ENCODE measurements at places on chromosomes 6 and 20.

DNA sequence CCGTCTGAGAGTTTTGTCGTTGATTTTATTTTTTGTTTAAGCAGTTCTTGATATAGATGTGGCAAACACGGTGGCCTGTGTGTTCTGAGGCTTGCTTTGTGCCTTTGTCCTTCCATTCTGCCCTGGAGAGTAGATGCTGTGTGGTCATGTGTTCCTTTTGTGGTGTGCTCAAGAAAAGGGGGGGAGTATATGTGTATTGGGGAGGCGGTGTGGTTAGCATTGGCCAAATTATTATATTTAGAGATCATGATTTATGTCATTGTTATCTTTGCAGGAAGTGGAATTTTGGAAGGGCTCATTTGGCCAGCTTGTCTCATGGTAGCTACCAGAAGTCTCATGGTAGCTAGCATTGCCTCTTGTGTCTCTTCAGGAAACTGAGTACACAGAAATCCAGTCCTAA lies 16.4 kb downstream of the RREB1 start:
- DNase-seq = no peak

- peak; percentile 55 for DNase-seq
Observed at GRCh38 chr6:24985323-24985722, 49.6 kb upstream of the RIPOR2 start.

DNA sequence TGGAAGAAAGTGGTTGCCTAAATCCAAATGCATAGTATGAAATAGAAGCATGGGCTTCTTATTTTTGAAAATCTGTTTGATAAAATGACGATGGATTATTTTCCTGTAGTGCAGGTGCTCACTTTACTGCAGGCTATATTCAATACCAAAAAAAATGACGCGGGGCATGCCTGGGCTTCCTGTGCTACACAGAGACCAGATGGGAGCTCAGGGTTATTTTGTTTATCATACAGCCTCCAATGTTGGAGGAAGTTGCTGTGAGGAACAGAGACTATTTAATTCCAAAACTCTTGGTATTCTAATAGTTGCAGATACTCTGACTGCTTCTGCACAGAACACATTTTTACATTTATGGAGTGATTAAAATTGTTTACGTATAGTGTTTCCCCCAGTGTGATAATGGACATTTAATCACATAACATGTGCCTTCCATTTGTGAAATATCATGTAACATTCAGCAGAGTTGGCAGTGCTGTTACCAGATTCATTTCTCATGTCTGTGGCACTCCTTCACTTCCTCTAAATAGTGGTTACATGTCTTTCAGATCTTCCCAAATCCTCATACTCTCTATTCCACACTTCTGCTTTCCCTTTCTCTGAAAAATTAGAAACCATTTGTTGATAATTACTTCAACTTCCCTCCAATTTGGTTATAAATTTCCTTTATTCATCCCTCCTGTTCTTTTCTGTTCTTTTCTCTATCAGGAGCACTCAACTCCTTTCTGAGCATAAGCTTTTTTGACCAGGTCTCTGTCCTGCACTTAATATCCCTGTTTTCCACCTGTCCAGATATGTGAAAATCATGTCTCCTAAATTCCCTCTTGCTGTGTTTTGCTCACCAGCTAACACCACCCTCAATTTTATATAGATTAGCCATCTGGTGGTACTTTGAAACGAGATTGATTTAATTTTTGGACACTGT lies 121.6 kb downstream of the ADGRB3 start:
- DNase-seq = peak; percentile 12

- peak; percentile 73 for DNase-seq
Observed at GRCh38 chr6:6052216-6052615, 45.5 kb upstream of the NRN1 start.

- DNase-seq = no peak
Observed at GRCh38 chr6:75892384-75892783, 143.3 kb downstream of the MYO6 start.

GRCh38 chr6:115582386-115582785 lies 478.3 kb downstream of the FRK start:
- DNase-seq = no peak

- no peak for DNase-seq
Observed at GRCh38 chr6:100881707-100882040, 545 bp upstream of the ASCC3 start.

DNA sequence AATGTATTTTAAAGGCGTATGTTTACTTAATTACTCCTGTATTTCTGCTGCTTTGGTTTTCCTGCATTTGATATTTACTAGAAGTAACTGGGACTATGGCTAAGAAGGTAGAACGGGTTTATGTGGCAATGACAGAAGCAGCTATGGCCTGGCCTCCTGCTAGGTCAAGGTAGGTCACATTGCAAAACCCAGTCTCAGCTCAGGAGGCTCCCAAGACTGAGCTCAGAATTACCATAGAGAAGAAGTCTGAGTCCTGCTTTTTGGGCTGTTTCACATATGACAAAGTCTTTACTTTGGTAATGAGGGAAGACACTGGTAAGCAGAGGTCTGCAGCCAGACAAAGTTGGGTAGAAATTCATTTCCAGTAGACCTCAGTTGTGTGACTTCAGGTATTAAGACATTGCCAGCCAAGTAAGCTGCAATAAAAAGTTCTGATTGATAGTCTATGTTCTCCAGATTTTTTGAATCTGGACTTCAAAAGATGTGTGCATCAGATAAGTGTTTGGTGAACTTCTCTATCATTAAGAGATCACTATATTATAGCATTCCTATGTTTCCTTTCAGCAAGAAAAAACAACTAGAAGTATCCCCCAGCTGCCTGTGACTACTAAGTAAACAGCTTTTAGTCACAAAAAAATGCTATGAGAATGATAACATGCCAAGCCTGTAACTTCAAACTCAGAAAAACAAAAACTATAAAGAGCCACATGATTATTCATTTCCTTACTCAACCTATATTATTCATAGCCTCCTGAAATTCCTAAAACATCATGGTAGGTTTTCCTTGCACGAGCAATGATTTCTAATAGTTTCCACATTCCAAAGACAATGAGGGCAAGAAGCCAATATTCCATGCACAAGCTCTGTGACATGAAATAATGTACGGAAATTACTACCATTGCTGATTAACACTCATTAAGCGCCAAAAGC lies 312.3 kb downstream of the HAO1 start:
- DNase-seq = peak; percentile 17

- DNase-seq = peak; percentile 16
Observed at GRCh38 chr6:30171677-30172471, 8.5 kb downstream of the TRIM15 start.

DNA sequence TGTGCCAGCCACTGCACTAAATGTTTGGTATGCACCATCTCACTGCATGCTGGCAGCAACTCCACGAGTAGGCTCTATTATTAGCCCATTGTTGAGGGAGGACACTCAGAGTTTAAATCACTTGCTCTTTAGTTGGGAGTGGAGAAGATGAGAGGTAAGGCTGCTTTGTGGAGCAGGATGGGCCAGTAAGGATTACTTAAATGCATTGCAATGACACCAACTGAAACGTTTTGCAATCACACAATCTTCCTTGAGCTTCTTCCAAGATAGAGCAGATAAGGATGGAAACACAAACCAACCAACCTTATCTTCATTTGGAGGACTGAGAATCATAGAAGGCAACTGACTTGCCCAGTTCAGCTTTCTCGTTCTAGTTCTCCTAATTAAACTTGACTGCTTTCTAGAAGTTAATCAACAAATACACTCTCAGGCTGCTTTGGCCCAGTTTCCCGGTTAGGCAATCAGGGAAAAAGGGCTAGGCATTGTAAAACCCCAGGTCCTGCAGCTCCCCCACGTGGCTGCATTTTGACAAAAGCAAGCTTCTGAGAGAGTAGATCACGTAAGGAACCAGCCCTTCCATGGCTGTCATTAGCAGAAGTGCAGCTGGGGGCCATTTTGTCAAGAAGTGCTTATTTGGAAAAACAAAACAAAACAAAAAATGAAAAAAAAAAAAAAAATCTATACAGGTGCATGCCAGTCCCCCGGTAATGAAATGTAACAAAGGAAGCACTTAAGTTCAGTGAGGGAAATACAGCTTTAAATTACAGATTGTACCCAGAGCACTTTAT lies 130.6 kb downstream of the BCAS1 start:
- DNase-seq = peak; percentile 90

DNA sequence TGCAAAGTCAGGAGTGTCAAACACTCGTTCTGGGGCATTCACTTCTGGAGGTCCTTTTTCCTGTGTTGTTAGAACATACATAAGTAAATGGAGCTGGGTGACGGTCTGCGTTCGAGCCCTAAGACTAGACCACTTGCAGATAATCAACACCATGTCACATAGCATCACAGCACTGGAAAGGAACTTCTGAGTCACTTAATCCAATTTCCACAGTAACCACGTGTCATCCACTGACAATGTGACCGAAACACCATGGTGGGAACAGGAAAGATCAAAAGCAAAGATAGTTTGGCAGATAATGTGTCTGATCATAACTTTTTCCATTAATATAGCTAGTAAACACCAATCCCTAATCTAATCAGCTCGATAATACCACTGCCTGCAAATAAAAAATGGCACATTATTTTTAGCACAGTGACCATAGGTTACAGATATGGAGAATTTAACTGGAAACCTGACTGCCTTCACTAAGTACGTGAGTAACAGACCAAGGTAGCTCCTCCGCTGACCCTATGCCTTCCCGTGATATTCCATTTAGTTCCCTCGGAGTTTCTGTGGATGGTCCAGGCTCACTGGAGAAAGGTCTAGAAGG lies 34.8 kb downstream of the WRNIP1 start:
- no peak for DNase-seq

DNA sequence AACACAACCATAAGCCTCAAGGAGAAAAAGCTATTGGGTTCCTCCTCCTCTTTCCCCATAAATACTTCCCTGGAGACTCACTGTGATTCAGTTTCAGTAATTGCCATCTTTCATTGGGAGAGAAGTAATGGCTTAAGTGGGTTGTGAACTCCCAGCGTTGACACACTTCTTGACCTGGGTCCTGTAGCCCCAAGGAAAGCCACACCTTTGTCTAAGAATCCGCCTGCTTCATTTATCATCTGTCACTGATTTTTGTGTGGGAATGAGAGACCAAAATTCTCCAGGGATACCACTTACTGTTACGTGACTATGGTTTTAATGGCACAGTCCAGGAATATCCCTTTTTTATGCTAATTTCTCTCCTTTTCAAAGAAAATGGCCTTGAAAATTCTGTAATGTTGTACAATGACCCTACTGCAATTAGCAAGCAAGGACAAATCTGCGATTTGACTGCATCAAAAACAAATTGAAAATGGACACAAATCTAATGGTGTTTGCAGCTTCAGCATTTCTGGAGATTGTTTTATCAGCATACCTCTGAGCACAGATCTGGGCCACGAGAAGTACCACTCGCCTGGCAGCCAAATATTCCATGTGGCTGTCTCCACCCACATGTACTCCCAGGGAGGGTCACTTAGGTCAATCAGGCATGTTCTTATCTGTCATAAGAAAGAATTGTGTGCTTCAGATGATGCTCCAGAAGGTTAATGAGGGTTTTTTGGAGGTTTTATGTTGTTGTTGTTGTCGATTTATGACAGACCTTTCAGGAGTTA lies 29.8 kb downstream of the DCBLD1 start:
- no peak for DNase-seq

DNA sequence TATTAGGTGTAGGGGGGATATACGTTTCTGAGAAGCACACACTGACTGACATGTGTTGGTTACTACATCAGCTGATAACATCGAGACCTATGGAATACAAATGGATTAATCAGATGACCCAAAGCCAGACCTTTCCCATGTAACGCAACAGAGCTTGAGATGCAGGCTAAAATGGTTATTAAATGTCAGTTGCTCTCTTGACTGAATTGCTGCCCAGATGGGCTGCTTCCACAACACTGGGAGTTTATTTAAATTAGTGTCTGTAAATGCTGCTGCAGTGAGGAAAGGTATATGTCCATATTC lies 298.8 kb downstream of the PHACTR1 start:
- DNase-seq = no peak

- DNase-seq = no peak
Observed at GRCh38 chr20:6956574-6956973, 189.1 kb downstream of the BMP2 start.

- no peak for DNase-seq
Observed at GRCh38 chr20:42656130-42656529, 533.6 kb downstream of the PTPRT start.

DNA sequence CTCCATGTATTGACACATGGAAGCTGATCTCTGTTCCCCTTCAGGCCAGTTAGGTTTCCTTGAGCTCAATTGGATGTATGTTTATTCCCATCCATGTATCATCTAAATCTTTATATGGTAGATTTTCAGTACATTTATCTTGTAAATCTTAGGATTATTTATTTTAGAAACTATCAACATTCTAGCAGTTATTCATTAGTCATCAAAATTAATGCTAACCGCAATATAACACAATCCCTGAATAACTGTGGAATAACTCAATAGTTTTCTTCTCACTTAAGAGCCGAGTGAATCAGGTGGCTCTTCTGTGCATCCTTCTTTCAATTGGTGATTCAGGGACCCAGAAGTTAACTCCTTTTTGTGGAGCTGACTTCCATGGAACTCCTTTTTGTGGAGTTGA lies 15.5 kb upstream of the TBX18 start:
- DNase-seq = no peak

GRCh38 chr6:72272958-72273357 lies 348.9 kb upstream of the KCNQ5 start:
- no peak for DNase-seq

GRCh38 chr6:1325461-1326309 lies 13.8 kb downstream of the FOXQ1 start:
- no peak for DNase-seq

- DNase-seq = no peak
Observed at GRCh38 chr20:1326031-1326930, 2.7 kb downstream of the SDCBP2 start.

DNA sequence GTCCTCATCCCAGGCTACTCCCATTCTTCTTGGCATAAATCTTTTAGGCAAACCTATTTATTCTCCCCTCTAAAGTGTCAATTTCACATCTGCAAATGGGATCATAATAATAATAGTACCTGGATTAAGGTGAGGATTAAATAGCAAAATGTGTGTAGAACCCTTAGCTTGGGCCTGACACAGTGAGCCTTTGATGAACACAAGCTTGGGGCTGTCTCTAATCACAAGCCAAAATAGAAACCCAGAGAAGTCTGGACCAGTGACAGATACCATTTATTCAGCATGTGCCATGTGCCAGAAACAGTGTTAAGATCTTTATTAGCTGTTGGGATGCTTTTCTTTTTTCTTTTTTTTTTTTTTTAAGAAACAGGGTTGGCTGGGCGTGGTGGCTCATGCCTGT lies 14.9 kb upstream of the PARD6B start:
- DNase-seq = no peak

Data from tongue (tissue), 3 donors.